ENCODE measurements at places on chromosomes 16 and 17. TPM values are rescaled to one million over a fixed set of nuclear protein-coding genes. Genes with fewer than 3 reads are reported as not detected.

- peak; percentile 48 for DNase-seq
Measured at GRCh38 chr17:64022611-64023063, 2.2 kb upstream of the ICAM2 start.

- DNase-seq = peak; percentile 66
Measured at GRCh38 chr17:59004338-59005111, 102.2 kb downstream of the TRIM37 start.

DNA sequence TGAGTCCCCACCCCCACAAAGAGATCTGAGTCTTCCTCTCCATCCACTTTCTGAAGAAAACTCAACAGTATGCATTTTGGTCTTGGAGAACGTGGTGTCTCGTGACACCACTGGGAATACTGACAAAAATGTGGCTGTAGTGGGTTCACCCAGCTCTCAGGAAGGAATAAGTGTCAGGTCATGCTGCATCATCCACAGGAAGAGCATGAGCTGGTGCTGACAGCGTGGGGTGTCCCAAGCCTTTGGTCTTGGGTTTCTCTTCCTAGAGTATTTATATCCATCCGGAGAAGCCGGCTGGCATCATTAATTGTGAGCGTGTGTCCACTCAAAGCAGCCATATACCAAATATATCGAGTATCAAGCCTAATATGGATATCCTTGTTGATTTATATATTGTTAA is 55.9 kb downstream of the C17orf67 start:
- no peak for DNase-seq

DNA sequence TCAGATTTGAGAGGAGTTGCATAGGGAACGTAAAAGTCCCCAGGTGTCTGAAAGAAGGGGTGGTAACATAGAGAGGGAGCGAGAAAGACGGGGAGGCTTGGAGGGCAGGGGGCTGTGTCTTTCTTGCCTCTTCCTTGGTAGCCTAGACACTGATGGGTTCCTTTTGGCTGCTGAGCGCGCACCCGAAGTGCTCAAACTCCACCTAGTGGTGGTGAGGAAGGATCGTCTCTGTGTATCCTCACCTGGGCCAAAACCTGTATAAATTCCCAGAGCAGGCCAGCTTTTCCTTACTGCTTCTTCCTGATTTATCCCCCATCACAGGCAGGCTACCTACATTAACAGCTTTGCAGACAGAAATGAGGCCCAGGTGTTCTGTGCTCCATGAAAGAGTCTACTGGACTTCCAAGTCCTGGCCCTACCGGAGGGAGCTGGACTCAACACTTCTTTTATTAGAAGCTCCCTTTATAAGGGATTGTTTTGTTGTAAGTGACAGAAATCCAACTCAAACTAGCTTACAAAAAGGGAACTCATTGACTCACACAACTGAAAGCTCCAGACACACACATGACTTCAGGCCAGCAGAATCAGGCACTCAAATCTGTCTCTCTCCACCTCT is 5.5 kb upstream of the SLC25A35 start:
- DNase-seq = peak; percentile 48

DNA sequence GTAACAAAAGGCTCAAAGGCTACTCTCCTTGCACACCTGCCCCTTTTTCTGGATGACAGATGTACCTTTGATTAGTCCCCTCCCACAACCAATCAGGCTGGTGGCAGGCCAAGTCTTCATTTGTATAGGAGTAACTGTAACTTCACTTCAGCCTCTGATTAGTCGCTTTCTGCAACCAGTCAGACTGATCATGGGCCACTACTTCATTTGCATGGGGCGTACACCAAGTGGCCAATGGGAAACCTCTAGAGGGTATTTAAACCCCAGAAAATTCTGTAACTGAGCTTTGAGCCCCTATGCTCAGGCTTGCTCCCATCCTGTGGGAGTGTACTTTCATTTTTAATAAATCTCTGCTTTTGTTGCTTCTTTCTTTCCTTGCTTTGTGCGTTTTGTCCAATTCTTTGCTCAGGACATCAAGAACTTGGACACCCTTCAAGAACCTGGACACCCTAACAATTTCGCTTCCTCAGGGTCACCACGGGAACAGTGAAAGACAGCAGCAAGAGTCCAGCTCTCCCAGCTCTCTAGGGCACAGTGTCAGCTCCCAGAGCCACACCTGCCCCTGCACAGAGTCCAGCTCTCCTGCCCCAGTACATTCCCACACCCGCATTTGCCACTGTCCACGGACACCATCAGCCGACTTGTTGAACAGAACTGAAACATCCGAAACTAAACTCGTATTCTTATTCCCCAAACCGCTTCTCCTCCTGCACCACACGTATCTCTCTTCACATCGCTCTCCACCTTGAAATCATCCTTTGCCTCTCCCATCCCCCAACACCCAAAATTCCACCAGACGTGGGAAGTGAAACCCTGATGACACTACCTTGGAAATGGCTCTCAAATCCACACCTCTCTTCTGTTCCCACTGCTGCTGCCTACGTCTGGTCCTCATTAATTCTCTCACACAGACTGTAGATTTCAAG is 53.4 kb downstream of the ABCC12 start:
- DNase-seq = no peak

GRCh38 chr16:13018026-13018425 is 116.6 kb downstream of the SHISA9 start:
- no peak for DNase-seq

- DNase-seq = no peak
Measured at GRCh38 chr16:46774743-46775177, 26.6 kb upstream of the MYLK3 start.

DNA sequence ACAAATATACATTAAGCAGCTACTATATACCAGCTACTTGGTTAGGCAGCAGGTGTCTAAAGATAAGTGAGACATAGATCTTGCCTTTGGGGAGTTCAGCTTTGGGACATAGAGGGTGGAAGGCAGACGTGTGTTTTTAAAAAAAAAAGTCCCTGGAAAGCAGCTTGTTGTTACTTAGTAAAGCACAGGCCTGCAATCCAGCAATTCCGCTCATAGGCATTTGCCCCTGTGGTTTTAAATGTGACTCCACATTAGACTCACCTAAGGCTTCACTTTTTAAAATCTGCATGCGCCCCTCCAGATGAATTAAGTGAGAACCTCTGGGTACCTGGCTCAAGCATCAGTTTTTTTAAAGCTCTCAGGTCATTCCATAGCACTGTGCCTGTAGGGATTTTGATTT is 7.2 kb upstream of the MLYCD start:
- no peak for DNase-seq

DNA sequence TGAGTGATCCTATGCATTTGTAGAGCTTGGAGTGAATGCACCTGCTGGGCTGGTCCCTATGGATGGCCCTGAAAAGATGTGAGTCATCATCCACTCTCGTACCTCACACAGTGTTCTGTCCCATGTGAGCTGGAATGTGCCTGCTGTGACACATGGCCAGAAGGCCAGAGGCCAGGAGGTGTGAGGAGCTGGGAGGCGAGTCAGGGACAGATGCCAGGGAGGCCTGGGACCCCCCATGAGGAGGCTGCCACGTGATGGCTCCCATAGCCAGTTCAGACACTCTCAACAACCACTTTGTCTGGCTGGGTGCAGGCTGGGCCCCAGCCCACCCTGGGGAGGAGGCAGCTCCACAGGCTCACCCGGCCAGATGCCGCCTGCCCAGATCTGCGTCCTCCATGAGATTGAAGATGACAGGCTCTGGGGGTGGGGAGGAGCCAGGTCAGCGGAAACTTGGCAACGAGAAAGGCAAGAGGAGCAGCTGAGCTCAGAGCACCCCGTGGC is 168.8 kb downstream of the C16orf78 start:
- no peak for DNase-seq

- DNase-seq = no peak
Measured at GRCh38 chr17:17508019-17508535, 11.9 kb upstream of the RASD1 start.

DNA sequence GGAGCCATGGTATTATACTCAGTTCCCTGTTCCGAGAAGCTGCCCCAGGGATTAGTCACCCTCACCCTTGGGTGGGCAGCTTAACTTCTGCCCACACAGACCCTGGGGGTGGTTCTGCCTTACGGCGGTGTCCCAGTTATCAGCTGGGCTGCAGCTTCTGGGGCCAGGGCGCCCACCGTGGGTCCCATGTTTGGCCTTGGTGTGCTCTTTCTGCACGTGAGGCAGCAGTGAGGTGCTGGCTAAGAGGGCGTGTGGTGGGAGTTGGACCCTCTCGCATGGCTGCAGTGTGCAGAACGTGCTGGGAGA is 46.7 kb downstream of the RAB11FIP3 start:
- no peak for DNase-seq

DNA sequence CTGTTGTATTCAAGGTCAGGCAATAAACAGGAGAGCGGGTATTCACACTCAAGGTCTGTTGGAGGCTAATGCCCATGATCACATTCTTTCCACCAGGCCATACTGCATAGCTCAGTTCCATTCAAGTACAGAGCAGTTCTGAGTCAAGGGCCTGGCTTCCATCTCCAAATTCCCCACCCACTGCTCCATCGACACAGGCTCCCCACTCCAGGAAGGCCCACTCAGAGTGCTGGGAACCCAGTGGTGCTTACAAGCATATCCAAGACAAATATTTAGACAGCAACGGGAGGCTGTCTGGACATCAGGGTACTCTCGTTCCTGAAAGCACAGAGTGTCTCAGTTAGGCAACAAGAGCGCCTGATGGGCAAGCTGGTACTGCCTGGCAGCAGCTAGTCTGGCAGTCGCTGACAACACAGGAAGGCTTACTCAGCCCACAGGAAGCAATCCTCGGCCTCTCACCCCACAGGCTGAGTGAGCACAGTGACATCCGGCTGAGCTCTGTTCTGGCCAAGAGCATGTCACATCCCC is 40.9 kb downstream of the RFFL start:
- peak; percentile 84 for DNase-seq

DNA sequence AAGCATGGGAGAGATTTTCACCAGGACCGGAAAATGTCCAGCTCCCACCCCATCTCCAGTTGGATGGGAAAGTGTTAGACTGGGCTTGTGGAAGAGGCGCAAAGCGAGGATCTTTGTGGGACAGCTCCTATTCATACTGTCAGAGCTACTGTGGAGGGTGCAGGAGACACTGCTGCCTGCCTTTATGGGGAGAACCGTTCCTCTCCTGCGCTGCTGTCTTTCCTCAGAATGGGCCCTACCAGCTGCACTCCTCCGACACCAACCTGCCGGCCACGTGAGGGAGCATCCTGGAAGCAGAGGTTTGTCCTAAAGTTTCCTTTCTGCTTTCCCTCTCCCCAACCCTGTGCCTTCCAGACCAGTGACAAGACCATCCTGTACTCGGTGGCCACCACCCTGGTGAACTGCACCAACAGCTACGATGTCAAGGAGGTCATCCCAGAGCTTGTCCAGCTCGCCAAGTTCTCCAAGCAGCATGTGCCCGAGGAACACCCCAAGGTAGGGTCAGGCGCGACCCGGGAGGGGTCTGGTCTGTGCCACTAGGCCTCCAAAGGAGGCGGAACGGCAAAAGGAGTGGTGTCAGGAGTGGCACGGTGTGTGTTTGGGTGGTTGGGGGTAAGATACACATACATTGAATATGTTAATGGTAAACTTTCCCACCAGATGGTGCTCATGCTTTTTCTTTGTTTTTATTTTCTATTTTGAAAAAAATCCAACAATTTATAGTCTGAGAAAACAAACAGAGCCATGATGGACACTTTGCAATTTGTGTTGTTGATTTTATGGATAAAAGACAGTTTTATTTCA is 23.0 kb downstream of the SLC35G3 start:
- DNase-seq = no peak

DNA sequence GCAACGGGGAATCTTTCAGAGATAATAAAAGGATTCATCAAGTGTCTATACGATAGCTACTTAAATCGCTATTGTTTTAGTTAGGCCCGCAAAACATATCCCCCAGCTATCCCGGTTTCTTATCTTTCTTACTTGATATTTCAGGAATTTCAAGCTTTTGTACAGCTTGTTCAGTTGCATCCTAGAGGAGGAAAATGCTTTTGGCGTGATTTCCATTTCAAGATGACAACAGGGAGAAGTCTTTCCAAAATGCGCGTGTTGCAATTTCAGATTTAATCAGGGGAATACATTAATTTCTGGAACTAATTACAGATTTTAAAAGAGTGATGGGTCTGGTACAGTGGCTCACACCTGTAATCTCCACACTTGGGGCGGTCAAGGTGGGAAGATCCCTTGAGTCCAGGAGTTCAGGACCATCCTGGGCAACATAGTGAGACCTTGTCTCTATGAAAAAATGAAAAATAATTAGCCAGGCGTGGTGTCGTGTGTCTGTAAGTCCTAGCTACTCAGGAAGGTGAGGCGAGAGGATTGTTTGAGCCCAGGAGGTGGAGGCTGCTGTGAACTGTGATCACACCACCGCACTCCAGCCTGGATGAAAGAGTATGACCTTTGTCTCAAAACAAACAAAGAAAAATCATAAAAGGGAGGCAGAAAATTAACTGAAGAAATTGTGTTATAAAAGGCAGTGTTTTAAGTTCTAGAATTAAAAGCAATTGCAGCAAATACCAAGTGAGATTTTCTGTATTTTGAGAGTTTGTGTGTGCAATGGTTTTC is 546.1 kb downstream of the MAF start:
- DNase-seq = no peak

GRCh38 chr16:58556678-58557077 is 41.4 kb downstream of the SETD6 start:
- no peak for DNase-seq

- no peak for DNase-seq
Measured at GRCh38 chr17:64496348-64496785, 487 bp downstream of the POLG2 start.

GRCh38 chr17:17856386-17856785 is 19.6 kb upstream of the SREBF1 start:
- no peak for DNase-seq

DNA sequence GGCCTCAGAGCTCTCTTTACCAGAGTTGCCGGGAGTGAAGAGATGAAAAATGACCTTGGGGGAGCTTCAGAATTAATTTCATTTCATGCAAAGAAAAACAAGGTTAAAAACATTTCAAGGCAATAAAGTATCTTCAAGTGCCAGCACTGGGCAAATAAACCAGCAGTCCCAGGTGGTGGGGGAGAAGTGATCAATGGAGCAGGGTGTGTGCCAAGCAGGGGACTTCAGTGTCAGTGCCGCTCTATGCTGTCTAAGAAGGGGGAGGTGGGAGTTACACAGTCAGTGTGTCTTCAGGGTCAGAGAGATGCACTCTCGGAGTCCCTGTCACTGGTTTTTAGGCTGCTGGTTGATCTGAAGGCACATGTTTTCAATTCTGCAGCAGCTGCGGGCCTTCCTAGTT is 57.2 kb upstream of the MGAT5B start:
- DNase-seq = no peak

DNA sequence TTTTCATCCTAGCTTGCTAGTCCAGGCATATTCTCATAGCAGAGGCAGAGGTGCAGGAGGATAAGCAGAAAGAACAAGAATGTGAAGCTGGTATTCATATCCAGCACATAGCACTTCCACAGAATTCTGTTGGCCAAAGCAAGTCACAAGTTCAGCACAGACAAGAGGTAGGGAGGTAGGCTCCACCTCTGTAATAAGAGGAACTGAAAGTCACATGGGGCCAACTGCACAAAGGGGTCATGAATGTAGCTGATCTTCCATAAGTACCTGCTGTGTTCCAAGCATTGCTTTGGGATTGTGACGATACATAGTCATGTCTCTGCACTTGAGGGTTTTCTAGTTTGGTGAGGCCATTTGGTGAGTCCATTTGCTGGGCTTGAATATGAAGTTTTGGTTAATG is 110.8 kb upstream of the MPHOSPH6 start:
- DNase-seq = no peak

Gene SOCS3
- 179 TPM for total RNA-seq

Gene KRT32
- not detected for total RNA-seq

Gene DNASE1L2
- total RNA-seq = 1.5 TPM

Gene SHISA9
- 0.07 TPM for total RNA-seq

Gene NPIPB2
- total RNA-seq = 24.5 TPM

Gene CHP2
- total RNA-seq = not detected

Gene OR2C1
- total RNA-seq = not detected

Gene XYLT1
- total RNA-seq = 12.9 TPM

Gene PFN1
- total RNA-seq = 1,966 TPM

Measured in activated naive CD4-positive, alpha-beta T cell treated with anti-CD3 and anti-CD28 coated beads, Interleukin-2, amount 50 U/mL, for 72 hours (primary cell).